Stimulated activated CD8-positive, alpha-beta memory T cell treated with anti-CD3 and anti-CD28 coated beads, Interleukin-7, amount 100 ng/mL, for 24 hours (primary cell): ENCODE measurements at places on chromosomes 3 and 15.

DNA sequence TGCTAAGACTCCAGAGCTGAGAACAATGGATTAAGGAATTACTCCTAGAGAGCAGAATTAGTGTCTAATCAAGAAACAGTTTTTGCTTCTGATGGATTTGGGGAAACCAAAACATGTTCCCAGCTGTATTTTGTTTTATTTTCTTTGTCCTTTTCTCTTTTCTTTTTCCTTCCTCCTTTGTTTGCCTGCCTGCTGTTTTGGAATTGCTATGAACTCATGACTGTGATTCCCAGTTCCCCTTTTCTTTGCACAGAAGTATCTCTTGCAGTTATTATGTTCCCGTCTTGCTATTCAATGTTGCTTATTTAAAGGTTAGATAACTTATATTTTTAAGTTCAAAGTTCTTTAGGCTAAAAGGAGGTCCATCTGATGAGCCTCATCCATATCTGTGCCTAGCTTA lies 77.0 kb upstream of the GBE1 start:
- DNase-seq = no peak

DNA sequence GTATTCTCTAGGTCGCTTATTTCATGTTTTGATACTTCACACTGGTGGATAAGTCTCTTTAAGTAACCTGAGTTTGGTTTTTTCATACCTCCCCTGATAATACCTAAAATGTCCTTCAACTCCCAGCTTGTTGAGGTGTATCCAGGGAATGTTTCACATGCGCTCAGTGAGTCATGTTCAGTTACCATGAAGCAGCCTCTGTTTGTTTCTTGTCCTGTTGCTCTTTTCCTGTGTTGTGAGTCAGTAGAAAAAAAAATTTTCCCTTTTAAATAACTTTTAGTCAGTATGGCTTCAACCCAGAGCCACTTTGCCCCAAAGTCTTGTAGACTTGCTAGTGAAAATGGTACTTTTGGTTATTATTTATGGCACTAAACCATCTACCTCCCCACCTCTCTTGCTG lies 278.4 kb upstream of the ZPLD1 start:
- DNase-seq = no peak

GRCh38 chr3:38374221-38374620 lies 27.6 kb downstream of the XYLB start:
- DNase-seq = no peak

- no peak for DNase-seq
Measured at GRCh38 chr15:63940966-63941620, 105.2 kb downstream of the DAPK2 start.

DNA sequence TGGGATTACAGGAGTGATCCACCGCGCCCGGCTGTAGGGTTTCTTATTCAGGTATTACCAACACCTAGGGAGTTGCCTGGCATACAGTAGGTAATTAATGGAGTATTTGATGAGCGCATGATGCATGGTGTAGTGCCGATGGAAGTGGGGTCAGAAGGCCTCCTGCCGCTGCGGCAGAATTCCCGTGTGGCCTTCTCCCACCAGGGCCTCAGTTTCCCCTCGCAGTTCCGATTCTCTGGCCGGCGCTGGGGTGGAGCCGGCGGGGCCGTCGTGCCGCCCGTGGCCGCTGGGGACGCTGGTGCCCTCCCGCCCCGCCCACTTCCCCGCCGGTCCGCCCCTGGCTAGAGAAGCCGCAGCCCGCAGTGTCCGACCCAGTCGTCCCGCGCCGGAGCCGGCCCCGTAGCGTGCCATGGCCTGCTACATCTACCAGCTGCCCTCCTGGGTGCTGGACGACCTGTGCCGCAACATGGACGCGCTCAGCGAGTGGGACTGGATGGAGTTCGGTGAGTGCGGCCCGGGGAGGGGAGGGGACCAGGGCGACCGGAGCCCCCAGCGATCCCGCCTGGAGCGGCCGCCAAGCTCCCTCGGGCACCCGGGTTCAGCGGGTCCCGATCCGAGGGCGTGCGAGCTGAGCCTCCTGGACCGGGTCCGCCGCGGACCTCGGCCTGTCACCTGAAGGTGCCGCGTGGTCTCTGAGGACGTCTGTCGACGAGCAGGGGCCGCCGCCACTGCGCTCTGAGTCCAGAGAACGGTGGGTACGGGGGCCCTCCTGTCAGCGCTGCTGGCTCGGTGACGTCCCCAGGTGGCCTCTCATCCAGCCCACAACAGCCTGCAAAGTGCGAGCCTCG lies at the start of gene IRAK2:
TSS of gene IRAK2 (plus strand) at position 374 of the 848 bp plus-strand sequence. CDS start at position 410, 36 bp downstream.
- no peak for DNase-seq

GRCh38 chr3:191518861-191519260 lies 57.9 kb downstream of the PYDC2 start:
- DNase-seq = no peak

DNA sequence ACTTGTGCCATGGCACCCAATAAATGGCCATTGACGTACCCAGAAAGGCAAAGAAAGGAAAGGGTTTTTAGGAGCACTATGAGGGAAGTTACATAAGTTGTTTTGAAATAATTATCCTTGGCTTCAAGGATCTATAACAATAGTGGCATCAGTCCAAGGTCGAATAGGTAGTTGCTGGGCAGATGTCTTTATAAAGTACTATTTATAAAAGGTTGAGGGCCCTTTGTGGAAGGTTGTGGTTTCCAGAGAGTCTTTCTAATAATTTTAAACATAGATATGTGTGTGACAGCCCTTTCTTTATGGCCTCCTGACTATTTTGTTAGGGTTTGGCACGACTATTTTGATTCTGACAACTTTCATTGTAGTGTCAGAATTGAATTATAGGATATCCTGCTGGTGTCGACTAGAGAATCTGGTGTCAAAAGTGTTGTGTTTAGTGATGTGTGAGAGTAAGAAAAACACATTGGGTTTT lies 260.5 kb downstream of the PYDC2 start:
- no peak for DNase-seq

GRCh38 chr3:41525303-41526064 lies 326.2 kb downstream of the CTNNB1 start:
- no peak for DNase-seq

- DNase-seq = no peak
Measured at GRCh38 chr3:116743062-116743461, 33.5 kb downstream of the TUSC7 start.

- DNase-seq = no peak
Measured at GRCh38 chr15:92391640-92392039, 2.0 kb upstream of the ST8SIA2 start.

DNA sequence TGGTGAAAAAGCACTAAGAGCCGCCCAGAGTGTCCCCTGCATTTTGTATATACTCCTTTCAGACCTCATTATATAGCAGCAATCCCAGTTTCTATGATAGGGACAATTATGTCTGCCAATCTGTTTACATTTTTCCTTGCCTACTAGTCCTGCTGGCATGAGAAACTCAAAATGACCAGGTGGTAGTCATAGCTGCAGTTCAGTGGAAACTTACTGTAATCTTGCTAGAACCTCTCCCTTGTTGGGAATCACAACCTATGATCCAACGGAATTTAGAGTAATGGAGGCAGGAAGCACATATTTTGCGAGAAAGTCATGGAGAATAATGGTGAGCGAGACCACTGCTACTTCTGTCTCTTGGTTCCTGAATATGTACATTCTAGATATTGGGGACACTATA lies 28.6 kb upstream of the MINAR1 start:
- no peak for DNase-seq

GRCh38 chr3:140580746-140581145 lies 97.1 kb upstream of the TRIM42 start:
- DNase-seq = no peak

GRCh38 chr3:103601666-103602065 lies 1166.9 kb downstream of the ZPLD1 start:
- no peak for DNase-seq

GRCh38 chr3:52147804-52148203 lies 6.4 kb downstream of the POC1A start:
- no peak for DNase-seq

GRCh38 chr3:79184251-79184650 lies 583.5 kb downstream of the ROBO1 start:
- no peak for DNase-seq

DNA sequence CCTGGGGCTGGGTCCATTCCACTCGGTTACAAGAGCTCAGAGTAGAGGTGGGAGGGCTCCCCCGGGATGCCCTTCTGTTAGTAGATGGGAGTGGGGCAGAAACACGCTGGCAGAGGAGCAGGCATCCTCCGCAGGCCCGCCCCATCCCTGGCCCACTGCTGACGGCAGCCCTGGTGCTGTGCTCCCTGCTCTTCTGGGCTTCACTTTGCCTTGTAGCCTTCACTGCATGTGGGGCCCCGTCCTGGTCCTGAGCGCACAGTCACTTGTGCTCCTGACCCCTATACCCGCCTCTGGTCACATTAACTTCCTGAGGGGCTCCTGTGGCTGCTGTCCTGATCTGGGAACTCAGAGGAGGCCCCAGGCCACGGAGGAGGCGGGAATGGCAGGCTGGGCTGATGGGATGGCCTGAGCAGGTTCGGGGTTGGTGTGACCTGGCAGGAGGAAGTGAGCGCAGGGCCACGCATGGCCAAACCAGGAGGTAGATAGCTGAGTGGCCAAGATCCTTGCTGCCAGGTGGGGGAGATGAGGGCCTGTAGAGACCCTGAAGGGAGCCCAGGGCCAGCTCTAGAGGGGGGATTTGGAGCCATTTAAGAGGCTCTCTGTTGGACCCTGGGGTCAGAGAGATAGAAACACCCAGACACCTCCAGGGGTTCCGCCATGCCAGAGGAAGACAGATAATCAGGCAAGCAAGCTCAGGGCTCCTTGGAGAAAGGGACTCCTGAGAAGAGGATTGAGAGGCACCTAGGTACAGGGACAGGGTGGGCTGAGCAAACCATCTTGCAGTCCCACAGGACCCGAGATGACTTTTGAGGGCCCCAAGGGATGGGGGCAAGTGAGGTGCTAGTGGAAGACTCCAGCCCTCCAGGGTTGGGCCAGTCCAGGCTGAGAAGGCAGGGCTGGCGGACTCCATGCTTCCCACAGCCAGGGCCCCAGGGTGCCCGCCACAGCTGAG lies 92.2 kb upstream of the PRR23E start:
- DNase-seq = no peak
